Right lobe of liver (tissue), 6 donors: ENCODE measurements at places on chromosomes 5 and 9.

- DNase-seq, result no peak
These were observed 95.1 kb upstream of the DNAH5 start for GRCh38 chr5:14039576-14039975.

GRCh38 chr5:72474046-72474500 lies 33.1 kb downstream of the ZNF366 start:
- DNase-seq, result no peak

DNA sequence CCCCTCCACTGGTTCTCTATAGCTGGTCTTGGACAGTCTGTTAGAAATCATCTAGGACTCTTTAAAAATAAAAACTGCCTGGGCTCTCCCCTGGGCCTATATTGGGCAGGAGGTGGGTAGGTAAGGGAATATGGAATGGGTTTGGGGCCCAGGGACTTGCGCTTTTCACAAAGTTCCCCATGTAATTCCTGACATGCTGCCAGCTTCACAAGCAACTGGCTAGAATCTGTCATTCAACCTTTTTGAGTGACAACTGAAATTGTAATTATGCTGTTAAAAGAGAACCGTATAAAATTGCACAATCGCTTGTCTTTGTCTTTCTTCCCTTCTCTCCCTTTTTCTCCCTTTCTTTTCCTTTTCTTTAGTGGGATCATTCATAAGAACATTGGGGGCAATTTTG lies 603.1 kb downstream of the EBF1 start:
- DNase-seq, result no peak

DNA sequence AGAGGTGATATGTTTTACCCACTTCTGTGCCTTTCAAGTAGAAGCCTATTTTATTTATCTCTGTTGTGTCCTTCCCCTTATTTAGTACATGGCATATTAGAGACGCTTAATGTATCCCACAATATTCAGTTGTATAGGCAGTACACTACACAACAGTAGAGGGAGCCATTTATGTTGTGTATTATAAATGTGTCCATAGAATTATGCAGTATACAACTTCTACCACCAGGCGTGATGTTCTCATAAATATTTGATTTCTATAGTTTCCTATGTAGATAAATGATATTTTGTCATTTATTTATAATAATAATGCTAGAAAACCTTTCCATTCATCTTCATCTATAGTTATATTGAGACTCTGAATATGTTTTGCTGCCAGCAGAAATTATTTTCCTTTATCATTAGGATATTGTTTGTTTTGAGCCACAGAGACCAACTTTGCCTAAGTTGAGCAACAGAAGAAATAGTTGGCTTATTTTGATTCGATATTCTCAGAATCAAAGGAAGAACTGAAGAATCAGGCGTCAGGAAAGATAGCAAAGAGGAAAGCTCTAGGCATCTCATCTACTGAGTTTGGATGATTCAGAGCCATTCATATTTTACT lies 81.7 kb downstream of the ADAMTS19 start:
- no peak for DNase-seq

DNA sequence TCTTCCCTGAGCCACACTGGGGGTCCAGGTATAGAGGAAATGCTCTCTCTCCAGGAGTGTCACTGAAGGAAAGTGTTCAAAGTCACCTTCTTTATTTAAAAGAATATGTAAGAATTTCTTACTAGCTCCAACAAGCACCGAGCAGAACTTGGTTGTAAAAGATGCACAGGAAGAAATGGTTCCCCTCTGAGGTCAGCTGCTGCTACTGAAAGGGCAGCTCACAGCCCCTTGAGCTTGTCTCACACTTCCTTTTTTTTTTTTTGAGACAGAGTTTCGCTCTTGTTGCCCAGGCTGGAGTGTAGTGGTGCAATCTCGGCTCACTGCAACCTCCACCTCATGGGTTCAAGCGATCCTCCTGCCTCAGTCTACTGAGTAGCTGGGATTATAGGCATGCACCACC lies 77.2 kb downstream of the PRRT1B start:
- DNase-seq, result no peak

DNA sequence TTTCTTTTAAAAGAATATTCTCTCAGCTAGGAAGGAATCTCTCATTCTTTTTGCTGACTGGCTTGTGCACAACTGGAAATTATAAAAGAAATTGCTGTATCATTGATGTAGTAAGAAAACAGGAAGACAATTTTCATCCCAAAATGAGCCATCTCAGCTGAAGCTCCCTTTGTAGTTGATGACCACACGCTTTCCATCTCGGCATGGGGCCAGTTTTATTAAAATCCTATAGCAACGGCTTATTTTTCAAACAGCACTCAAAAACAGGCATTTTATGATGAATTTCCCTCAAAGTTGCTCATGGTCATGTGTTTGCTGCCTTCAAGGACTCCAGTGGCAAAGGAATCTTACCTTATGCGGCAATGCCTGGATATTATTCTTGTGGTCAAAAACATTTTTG lies 62.4 kb upstream of the GLIS3 start:
- no peak for DNase-seq

GRCh38 chr5:149798466-149798865 lies 68.4 kb downstream of the PPARGC1B start:
- DNase-seq, result no peak

DNA sequence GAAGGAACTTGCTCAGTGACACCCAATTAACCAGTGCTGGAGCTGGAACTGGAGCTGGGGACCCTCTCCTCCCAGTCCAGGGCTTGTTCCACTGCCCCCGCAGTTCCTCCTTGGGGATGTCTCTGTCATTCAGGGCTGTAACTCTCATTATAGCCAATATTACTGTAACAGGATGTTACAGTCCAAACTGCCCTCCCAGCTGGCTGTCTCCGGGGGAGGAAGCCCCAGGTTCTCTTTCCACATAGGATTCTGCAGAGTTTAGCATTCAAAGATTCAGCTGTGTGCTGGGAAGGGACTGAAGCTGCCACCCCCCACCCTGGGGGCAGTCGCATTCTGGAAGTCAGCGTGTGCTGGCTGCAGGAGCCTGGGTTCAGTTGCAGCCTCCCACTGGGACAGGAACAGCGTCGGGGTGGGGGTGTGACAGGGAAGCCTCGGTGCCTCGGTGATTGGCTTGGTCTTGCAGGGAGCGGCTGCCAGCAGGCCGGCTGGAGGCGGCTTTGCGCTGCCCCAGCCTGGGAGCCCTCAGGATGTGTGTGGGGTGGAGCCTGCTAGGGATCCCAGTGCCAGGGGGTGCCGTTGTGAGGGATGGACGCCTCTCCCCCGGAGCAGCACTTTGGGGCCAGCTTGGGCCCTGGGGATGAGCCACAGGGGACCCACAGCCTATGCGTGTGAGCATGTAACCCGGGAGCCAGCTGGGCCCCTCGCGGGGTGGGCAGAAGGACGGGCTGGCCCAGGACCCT lies 101.1 kb downstream of the RGS3 start:
- peak; percentile 58 for DNase-seq

DNA sequence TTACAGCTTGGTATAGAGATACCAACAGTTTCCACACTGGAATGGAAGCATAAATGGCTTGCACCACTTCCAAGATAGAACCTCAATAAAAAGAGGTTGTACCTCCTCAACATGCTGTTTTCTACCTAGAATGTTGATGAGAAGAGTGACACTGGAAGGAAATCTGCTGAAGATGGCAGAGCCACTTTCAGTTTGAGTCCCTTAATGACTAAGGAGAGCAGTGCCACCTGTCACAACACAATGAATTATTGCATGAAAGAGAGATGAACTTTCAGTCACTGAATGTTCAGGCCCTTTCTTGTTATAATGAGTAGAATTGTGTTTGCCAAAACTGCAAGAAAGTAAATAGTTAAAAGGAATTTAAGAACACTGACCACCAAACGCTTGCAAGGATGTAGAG lies 958.5 kb downstream of the DTWD2 start:
- DNase-seq, result no peak

DNA sequence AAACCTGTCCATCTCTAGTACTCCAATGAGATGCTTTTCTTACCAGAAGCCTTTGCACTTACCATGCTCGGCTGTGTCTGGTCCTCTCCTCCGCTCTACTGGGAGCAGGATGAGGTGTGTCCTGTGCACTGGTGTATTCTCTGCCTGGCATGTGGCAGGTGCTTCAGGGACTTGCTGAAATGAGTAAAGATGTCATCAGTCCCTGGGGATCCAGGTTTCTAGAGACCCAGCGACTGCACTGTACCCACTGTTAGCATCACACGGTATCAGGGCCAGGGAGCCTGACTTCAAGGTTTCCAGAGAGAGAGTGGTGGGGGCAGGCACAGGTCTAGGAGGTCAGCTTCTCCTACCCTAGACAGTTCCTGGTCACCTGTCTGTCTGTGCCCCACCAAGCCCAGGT lies 10.5 kb downstream of the PTTG1 start:
- no peak for DNase-seq

GRCh38 chr5:129978270-129978669 lies 74.0 kb downstream of the CHSY3 start:
- no peak for DNase-seq

- no peak for DNase-seq
These were observed 215.8 kb upstream of the TRIM32 start for GRCh38 chr9:116471093-116471906.

GRCh38 chr5:10579536-10580521 lies 16.0 kb downstream of the ANKRD33B start:
- DNase-seq, result peak; percentile 34

- DNase-seq, result no peak
These were observed 168.1 kb downstream of the KDM4C start for GRCh38 chr9:6925836-6926235.

DNA sequence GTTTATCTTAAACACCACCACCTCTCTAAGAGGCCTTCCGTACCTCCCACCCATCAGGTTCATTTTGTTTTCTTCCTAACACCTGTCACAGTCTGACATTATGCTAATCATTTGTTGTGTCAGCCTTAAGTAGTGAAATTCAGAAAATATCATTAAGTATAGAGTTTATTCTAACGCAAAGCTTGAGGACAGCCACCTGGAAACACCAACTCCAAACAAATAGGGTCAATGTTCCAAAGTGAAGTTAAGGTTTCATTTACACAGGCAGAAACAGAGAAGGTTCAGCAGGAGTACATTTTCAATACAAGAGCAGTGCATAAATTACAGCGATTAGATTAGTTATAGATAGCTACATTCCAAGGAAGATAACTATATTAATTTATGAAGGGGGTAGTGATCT lies 1.3 kb upstream of the SMC5 start:
- no peak for DNase-seq

GRCh38 chr5:121429761-121430160 lies 421.9 kb upstream of the FTMT start:
- no peak for DNase-seq

DNA sequence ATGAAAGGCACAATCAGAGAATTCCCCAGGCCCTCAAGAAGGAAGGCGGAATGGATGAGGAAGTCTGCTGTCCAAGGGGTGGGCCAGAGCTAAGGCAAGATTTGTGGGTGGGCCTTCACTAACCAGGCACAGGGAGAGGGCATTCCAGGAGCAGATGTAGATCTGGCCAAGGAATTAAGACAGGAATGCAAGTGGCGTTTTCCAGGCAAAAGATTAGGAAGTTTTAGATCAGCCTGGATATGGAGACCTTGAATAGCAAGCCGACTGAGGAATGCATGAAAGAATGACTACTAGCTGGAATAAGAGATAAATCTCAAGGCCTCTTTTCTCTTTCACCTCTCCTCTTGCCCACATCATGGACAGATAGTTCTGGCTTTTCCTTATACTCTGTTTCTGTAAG lies 68.5 kb downstream of the GHR start:
- DNase-seq, result no peak

DNA sequence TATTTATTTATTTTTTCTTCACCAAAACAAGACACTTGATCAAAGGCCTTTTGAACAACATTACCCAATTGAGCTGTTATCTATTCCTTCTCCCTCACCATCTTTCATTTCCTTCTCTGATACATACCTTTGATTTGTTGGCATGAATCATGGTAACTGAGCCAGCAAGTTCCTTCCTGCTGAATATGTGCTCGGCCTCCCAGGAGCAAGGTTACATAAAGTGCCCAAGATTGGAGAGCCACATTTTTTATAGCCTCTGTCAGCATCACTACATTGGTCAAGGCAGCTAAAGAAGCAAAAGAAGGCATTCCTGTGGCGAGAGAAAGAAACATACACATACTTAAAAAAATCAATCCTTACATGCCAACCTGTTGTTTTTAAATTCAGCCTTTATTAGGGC lies 369.6 kb downstream of the CYLC2 start:
- DNase-seq, result no peak

DNA sequence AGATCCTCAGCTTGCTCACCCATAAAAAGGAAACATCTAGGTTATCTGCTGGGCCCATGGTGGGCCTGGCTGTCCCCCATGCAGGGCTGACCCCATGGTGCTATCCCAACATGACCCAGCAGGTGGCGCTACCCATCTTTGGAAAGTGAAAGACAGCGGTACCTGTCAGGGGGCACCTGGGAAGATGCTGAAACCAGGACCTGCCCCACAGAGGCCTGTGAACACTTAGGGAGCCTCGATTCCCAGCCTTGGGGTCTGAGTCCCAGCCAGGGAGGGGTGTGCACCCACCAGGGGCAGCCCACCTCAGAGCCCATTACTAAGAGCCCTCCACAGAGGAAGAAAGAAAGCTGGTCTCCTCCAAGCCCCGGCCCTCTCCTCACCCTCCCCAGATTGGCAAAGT lies 46.6 kb upstream of the IPPK start:
- peak; percentile 54 for DNase-seq

DNA sequence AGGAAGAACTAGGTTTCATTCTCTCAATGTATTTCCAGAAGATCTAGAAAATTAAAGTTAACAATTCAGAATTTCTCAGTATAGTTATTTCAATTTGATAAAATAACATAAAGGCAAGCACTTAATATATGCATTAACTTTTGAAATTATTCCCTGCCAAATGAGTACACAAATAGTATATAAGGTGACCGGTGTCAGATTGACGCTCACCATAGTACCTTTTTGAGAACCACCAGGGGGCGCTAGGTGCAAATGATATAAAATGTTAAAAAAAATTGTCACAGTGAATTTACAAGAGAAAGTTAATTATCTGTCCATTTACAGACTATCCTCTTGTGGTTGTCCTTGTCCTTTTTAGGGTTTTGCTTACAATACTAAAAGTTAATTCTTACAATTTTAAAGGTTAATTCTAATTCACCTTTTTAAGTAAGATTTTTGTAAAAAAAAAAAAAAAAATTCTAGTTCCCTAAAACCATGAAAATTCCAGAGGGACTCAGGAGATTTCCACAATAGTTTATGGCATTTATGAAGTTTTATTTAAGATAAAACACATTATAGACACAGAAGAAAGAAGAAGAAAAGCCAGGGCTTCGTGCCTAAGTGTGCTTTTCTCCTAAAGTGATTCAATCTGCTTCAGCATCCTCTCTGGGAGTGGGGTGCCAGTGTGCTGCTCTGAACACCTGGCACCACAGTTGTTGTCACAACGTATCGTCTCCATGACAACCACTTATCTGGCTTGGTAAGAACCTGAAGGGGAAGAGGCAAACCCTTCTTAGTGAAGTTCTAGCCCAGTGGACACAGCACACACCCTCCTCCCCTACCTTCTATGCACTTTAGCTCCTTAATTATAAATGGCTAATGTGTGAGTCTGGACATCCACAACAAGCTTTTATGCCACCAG lies 1.7 kb downstream of the ADAMTS16 start:
- no peak for DNase-seq

DNA sequence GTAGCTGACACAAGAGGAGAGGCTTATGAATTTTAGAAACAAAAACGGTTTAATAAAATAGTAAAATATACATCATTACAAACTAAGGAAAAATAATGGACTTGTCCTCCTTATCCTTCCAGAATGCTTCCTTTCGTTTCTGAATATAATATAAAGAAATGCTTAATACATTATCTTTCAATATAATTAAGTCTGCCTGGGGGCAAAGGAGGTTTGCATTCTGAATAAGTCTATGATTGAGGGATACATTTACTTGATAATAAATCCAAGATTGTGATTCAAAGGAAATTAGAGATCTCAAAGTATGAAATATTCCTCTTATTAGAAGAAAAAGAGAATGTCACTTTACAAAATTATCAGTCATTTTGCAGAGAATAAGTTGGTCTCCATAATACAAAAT lies 386.5 kb downstream of the SPATA31D1 start:
- no peak for DNase-seq
